ENCODE measurements at places on chromosomes 16 and 17.

GRCh38 chr17:82929676-82930042 is 89.8 kb upstream of the ZNF750 start:
- no peak for DNase-seq

GRCh38 chr16:89921702-89922476 is 1.3 kb upstream of the TUBB3 start:
- DNase-seq, result peak; percentile 85

DNA sequence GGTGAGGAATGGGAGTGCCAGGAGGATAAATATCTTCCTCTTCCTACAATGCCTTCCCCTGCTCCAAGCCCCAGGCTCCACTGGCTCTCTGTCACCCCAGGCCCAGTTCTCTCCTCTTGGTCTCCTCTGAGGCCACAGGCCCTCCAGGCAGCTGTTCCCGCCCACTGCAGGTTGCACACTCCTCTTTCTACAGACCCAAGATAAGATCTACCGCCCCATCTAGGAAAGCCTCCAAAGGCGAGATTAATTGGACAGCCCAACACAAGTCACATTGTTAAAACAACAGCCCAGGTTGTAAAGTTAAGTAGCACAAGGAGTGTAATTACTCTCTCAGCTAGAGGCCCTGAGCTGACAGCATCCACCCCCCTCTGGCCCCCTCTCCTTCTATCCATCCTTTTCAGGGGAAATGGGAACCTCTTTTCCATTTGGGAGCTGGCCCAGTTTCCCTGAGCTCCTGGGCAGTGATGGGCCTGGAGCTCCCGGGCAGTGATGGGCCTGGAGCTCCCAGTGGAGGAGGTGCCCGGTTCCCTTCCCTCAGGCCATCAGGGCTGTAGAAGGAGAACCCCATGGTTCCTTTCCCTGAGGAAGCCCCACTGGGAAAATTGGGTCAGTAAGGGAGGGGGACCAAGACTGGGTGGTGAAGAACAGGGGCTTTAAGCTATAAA is 7.3 kb downstream of the DLX4 start:
- DNase-seq, result no peak

- DNase-seq, result no peak
Observed at GRCh38 chr16:81542609-81543570, 98.3 kb downstream of the CMIP start.

- DNase-seq, result no peak
Observed at GRCh38 chr17:49516180-49516579, 21.1 kb downstream of the NGFR start.

GRCh38 chr17:29557739-29558116 is 9.1 kb downstream of the ABHD15 start:
- DNase-seq, result no peak
